ENCODE measurements at places on chromosomes 3 and 15.

DNA sequence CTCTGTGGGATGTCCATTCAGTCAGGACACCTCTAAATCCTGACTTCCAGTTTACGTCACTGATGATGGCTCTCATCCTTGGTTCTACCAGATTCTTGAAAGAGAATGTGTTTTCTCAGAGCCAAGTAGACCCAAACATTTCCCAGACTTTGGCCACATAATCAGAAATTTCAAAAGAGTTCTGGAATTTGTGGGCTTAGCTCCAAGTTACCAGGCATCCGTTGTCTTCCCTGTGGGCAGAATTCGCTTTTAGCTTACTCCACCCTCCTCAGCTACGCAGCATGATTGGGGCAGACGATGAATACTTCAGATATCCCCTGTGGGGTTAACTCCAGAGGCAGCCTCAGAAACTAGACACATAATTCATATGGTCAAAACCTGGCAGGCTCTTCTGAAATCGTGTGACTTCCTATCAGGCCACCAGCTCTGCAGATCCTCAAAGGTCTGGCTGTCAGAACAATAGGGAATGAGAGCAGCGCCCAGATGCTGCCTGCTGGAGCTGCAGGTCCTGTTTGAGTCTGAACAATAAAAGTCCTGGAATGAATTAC, 30.6 kb downstream of the CRTC3 start:
- no peak for DNase-seq

GRCh38 chr3:130932979-130933378, 39.1 kb downstream of the ATP2C1 start:
- DNase-seq, result no peak

DNA sequence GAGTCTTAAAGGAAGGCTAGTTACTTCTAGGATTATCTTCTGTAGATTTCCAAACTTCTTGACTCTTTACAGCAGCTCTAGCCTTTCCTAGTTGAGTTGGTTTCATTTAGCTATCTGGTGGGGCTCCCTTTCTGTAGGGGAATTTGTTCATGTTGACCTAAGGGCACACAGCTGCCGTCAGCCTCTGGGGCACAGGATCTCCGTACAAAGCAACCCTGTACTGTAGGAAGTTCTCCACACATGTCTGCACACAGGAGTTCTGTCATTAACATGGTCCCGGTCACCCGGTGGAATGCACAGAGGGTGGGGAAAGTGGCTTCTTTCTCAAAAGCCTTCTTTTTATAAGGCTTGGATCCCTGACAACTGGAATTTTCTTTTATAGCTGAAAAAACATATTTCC, 88.7 kb upstream of the TNIK start:
- DNase-seq, result no peak

DNA sequence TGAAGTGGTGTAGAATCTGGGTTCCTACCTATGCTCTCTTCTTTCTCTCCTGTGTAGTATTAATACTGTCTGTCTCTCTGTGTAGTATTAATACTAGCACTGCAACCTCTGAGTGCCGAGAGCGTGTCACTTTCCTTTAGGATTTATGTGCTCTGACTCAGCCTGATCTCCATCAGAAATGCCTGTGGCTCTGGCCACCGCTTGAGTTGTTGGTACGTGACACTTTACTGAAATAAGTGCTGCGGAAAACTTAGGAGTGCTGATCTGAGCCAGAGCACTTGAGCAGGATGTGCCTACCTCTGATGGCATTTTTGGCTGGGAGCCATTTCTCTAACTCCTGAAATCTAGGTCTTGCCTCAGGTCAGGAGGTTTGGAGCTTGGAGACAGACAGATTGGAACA, 807.4 kb downstream of the SQOR start:
- no peak for DNase-seq

DNA sequence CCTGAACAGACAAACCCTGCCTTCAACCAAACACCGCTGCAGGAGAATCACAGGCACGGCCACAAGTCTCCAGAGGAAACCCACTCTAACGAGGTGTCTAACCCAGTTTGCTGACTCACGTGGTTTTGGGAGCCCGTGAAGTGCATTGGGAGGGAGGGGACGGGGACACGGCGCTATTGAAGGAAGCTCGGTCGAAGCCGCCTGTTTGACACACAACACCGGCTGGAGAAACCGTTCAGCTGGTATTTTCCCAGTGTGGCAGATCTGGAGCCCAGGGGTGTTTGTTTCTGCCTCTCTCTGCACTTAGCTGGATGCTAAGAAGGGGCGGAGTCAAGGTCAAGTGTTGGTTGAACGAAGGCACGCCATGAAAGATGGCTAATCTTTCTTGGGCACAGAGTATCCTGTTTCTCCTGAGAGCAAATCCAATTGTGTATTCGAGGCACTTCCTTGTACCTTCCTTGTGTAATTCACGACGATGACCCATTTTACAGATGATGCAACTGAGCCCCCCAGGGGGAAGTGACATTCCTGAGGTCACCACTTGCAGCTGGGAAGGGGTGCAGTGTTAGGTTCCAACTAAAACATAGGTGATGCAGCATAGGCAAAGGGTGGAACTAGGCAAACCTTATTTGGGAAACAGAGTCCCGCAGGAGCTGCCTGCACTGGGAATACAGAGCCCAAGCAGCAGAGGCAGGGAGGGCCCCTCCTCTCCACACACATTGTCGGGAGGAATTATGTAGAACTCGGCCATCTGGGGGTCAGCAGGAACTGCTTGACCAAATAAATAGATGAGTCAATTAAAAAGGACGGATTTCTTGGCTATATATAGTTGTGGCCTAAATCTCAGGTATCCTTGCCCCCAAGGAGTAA, 22.5 kb downstream of the SLC6A6 start:
- no peak for DNase-seq
